ENCODE measurements at places on chromosomes 7 and 10.

- DNase-seq = no peak
Measured at GRCh38 chr7:20388084-20388483, 57.4 kb downstream of the ITGB8 start.

DNA sequence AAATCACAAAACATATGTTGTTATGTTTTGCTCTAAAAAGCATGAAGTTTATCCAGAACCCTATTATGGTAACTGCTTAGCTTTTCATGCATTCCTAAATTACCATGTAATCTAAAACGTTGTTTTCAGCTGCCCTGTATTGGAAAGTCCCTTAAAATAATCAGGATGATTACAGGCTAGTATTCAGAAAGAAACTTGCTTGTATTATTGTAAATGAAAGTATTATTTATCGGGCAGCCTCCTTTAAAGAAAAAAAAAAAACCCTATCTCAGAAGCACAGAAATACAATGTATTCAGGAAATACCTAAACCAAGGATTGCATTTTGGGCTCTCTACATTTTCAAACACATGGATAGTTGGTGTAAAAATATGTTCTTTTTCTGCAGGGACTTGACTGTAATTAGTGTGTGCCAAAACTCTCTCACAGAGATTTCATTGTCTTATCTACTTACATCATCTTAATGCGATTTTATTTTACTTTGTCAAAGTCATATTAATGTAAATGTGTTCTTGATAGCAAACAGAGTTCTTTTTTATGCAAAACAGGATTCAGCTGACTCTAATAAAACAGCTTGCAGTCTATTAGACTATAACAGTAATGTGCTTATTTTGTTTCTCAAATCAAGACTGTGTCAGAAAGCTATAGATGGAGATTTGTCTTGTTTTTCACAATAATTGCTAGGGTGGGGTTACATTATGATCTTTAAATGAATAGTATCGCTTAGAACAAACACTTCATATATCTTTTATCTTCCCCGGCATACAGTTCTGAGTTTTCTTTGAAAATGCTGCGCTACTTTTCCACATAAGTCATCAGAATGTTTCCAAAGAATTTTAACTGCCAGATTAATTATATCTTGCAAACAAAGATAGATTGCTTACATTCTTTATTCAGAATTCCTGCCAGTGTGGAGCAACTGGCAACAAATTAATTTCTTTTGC, 65.3 kb upstream of the ARID5B start:
- no peak for DNase-seq

GRCh38 chr10:97669571-97669970, 17.5 kb downstream of the AVPI1 start:
- no peak for DNase-seq

DNA sequence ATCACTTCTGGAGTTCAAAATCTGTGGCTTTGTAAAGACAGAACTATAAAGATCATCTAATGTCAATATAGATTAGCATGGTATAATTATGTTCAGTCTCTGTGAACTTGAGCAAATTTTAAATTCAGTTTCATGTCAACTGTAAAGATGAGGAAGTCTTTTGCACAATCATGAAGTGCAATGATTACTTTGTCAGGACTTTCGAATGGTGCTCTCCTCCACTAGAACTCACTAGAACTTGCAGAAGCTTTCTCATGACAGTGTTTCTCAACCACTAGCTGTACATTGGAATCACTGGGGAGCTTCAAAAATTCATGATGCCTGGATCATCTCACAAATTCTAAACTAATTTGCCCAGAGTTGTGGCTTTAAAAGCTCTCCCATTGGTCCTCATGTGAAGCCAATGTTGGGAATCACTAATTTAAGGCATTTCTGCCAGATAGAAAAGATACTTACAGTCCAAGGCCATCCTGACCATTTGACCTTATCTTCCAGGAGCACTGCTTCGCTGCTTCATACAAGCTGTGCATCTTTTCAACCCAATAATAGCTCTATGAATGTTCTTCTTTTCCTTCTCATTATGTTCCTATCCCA, 12.9 kb downstream of the OR2AE1 start:
- DNase-seq = no peak

GRCh38 chr7:72539702-72540101, 127.6 kb upstream of the CALN1 start:
- DNase-seq = no peak

DNA sequence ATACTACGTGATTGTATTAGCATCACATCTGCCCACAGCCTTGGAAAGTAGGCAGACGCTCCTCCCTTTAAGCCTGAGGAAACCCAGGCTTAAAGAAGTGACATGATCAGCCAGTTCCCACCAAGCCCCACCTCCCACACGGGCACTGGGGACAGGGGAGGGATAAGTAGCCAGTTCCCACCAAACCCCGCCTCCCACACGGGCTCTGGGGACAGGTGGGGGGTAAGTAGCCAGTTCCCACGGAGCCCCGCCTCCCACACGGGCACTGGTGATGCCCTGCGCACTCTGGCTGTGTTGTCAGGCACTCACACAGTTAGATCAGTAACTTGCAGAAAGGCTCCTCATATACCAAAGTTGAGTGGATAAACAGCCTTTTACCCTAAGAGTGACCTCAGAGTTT, 606.8 kb downstream of the PTPRN2 start:
- DNase-seq = peak; percentile 22

GRCh38 chr7:91064938-91065337, 199.3 kb upstream of the FZD1 start:
- DNase-seq = no peak

DNA sequence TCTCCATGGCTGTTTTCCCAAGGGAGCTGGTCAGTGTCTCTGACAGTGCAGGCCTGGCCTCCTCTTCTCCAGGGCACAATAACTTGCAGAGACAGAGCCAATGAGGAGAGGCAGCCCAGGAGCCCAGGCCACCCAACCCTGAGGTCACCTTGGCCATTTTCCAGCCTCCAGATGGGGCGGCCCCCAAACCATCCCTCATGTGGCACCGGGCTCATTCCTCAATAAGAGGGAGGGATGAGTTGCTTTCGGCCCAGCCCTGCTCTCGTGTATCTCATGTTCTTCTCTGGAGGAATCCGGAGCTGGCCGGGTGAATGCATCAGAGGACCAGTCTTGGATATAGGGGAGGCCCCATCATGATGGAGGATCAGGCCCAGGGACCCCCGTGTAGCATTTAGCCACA, 98.9 kb downstream of the C10orf105 start:
- no peak for DNase-seq

DNA sequence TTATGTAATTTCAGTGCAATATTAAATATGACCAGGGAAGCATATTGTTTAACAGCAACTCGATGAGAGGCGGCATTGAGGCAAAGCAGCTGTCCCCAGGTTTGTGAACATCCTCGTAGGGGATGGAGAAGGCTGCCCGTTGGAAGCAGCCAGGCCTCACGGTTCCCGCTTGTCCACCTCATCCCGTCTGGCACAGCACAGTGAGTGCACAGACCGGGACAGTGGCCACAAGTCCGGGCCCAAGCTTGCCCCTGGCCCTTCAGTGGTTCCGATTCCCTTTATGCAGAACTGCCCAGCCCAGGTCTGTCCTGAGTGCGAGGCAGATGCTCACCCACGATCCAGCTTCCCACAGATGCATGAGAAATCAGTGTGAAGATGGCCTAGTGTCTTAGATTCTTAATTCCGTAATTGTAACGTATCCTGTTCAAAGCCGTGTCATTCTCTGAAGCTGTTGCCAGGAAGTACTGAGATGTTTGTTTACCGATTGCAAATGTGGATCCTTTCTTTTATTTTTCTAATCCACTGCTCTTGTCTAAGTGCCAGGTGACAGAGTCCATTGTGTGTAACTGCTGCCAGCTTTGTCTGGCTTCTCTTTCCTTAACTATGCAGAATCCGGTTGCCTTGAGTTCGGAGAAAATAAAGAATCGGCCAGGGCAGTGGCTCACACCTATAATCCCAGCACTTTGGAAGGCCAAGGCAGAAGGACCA, 35.5 kb downstream of the PFKP start:
- DNase-seq = no peak

DNA sequence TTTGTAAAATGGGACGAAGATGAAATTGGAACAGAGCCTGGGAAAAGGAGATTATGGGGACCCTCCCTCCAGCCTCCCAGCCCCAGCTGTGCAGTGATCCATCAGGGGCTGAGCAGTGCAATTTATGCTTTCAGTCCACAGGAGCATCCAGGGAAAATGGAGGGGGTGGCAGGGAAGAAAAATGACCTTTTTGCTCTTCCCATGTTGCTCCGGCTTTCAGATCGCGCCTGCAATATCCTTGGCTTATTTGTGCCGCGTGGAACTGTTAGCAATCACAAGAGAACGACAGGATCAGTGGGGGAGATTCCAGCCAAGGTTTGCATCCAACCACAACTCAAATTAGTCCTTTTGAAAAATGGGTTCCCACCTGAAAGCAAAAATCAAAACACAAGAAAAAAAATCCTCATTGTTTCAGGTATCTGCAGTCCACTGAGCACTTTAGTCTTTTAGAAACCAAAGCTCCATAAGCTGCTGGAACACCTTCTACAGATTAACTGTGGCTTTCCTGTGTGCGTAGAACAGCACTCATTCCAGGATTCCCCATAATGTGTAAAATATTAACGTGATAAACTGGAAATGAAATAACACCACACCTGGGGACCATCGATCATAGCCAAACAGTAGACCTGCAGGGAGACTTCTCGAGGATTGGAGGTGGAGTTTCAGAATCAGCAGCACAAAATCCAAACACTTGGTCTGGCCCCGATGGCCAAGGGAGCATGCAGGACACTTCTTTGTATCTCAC, 30.7 kb upstream of the SFMBT2 start:
- DNase-seq = no peak

- no peak for DNase-seq
Measured at GRCh38 chr7:66213637-66214036, 8.5 kb downstream of the TPST1 start.

DNA sequence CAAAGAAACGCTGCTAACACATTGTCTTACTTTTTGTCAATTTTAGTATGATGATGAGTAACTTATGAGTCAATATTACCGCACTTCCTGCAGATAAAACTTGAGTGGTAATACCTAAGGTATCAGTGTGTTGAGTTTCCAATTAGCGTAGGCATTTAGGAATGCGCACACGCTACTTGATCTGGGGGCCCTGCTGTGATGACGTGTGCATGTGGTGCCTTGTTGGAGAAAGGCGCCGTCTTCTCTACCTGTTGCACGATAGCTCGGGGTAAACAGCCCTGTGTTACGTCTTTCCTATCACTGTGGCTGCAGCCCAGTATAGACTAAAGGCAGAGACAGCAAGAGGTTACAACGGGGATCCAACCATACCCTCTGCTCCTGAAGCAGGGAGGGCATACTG, 476.8 kb upstream of the ADARB2 start:
- no peak for DNase-seq

- DNase-seq = peak; percentile 24
Measured at GRCh38 chr7:127628445-127628844, 10.5 kb upstream of the PAX4 start.

- no peak for DNase-seq
Measured at GRCh38 chr7:137870684-137871083, 23.9 kb upstream of the DGKI start.

- no peak for DNase-seq
Measured at GRCh38 chr10:11758527-11759236, 16.5 kb downstream of the ECHDC3 start.

DNA sequence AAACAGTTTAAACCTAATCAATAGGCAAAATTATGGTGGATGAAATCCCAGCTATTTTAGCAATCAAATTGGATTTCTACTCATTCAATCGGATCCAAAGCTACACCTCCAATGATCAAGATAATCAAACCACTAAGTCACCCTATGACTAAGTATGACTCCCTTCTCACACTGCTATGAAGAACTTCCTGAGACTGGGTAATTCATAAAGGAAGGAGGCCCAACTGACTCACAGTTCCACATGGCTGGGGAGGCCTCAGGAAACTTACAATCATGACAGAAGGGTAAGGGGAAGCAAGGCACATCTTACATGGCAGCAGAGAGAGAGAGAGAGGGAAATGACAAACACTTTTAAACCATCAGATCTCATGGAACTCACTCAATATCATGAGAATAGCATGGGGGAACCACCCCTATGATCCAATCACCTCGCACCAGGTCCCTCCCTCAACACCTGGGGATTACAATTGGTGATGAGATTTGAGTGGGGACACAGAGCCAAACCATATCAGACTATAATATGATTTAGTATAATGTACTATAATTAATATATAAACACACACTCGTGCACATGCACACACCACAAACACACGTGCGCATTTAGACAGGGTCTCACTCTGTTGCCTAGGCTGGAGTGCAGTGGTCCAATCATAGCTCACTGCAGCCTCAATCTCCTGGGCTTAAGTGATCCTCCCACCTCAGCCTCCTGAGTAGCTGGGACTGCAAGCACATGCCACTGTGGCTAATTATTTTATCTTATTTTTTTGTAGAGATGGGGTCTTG, 213.6 kb upstream of the FOXK1 start:
- DNase-seq = no peak

DNA sequence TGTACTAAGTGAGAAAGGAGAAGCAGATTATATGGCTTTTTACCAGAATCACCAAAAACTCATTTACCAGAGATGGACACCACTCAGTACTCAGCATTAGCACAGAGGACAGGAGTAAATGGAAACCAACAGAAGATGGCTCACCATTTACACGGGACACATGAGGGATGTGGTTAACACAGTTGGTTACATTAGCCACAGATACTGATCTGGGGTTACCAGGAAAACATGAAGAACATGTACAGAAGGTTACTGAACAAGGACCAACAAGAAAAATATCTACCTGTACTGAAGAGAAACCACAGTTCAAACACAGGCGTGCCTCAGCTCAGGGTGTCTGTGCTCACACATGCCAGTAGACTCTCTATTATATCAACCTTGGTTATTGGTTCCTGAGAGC, 1285.8 kb upstream of the SORCS1 start:
- no peak for DNase-seq
